Activated CD8-positive, alpha-beta memory T cell treated with anti-CD3 and anti-CD28 coated beads for 4 hours (primary cell): ENCODE measurements at places on chromosomes 12 and 14.

GRCh38 chr14:39491134-39491571 lies 58.9 kb upstream of the FBXO33 start:
- no peak for DNase-seq

DNA sequence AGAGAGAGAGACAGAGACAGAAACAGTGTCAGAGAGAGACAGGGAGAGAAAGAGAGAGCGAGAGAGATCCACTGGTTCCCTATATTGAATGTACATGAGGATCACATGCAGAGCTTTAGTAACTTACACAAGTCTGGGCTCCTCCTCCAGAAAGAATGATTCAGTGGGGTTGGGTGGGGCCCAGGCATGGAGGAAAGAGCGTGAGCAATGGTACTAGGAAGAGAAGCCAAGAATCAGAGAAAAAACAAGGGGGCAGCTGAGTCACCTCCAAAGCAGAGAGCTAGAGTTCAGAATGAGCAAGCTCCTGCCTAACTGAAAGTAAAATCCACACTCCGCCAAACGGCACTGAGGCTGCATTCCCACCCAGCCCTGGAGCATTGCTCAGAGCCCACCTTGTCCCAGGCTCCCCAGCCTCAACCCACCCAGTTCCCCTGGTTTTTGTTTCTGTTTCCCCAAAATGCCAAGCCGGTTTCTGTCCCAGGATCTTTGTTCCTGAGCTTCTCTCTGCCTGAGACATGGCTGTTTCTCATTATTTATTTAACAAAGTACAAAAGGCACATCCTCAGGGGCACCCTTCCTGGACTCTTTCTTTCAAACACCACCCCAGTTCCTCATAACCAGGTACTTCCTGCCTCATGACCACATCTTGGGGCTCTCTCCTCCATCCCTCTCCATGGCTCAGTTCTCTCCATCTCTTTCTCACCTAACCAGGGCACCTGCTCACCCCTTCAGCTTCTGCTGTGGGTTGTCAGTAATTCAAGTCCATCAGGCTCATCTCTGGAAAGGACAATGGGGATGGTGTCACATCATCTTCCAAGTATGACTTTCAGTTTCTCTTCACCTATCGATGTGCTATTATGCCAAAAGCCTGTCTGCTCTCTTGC lies 670.3 kb upstream of the TBX3 start:
- no peak for DNase-seq

DNA sequence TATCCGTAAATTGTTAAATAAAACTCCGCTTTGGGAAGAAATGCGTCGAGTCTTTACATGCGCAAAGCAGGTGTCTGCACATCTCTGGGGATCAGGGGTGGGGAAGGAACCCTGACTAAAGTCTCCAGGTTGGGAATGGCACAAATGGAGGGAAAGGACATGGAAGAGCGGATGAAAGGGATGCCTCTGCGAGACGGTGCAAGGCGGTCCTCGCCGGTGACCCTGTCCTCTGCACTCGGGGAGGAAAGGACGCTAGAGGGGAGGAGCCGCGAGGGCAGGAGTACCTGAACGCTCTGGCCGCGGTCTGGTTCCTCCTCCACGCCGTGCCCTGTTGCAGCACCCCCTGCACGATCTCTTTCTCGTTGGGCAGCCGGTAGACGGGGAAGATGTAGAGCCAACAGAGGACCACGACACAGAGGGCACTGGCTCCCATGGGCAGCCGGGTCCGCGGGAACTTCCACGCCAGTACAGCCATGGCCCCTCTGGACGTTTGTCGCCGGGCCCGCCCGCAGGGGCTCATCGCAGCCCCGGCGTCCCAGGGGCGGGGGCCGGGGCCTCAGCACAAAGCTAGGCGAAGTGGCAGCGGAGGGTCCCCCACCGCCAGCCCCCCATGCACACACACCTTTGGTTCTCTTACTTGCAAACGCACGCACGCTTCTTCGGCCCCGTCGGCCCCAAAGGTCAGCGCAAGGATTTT lies 646 bp downstream of the ST8SIA1 start:
- no peak for DNase-seq

GRCh38 chr12:53761306-53761705 lies 9.5 kb upstream of the CISTR start:
- DNase-seq: no peak

DNA sequence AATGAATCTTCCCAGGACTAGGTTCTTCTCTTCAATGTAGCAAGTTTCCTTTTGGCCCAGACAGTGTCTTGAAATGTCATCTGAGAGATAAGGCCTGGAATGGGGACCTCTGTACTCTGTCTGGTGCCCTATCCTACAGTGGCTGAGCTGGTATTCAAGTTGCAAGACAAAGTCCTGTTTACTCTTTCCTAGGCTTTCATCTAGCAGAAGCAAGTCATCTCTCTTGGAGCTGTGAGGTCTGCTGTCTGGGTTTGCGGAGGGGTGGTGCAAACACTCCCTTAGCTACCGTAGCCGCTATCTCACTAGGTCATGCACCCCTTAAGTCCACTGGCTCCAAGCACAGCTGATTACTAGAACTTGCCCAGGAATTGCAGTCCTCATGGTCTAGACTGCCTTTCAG lies 149.7 kb upstream of the SLC16A7 start:
- no peak for DNase-seq

DNA sequence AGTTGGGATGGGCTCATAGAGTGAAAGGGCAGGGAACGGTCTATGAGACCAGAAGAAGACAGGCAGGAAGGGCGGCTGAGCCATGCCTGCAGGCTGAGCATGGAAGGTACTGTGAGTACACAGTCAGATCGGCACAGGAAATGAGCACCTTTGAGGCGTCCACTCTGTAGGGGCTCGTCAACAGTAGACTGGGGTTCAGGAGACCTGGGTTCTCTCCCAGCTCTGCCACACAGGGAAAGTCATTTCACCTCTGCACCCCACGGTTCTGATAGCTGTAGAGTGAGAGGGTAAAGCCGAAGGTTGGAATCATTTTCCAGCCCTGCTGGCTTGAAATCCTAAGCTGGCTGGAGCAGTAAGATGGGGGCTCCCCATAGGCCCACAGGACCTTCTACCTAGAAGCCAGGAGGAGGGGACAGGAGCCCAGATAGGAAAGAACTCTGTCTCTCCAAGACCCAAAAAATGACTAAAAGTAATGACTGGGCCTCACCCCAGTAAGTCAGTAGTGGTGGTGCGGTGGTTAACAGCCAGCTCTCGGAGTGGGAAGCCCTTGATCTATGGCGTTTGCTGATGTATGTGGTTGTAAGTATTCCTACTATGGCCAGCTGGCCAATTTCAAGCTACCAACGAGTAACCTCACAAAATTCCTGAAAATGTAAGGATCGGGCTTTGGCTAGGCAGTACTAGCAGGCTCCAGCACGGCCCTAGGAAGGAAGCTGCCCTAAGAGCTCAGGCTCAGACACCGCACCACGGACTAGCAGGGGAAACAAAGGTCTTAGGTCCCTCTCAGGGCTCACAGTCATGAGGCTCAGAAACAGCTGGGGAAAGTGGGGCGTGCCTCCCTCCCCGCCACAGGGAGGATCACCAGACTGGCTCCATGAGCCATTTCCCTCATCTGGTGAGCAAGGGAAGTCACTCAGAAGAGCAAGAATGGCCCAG lies 10.3 kb upstream of the CD27 start:
- DNase-seq: no peak

DNA sequence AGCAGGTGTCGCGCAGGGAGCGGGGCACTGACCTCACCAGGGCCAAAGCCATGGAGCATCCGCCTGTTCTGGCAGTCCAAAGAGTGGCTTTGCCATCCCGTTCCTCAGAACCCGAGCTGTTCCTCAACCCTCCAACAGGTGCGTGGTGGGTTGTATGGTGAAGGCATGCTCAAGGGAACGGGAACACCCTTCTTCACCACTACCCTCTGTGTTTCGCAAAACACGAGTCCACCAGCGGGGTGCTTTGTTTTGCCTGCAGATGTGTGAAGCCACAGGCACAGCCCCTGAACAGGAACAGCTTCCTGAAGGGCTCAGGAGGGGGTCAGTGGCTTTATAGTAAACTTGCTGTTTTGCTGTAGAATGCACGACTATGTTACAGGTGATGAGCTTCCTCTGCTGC lies 52.7 kb downstream of the SMOC1 start:
- no peak for DNase-seq

DNA sequence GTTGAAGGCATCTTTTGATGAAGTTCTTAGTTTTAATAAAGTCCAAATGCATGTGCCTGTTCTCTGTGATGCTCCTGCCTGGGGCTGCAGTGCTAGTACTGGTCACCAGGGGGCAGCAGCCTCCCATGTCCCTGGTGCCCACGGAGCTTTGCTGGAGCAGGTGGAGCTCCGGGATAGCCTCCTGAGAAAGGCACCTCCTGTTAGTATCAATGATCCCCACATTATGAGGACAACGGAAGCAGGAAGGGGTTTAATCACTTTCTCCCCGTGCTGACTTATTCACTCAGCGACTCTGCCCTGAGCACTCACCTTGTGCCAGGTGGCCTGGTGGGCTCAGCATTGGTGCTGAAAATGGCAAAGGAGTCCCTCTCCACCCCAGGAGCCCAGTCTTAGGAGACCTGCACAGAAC lies 123.0 kb upstream of the PZP start:
- peak; percentile 51 for DNase-seq

- DNase-seq: peak; percentile 70
Measured at GRCh38 chr14:77033622-77034589, 5.4 kb upstream of the IRF2BPL start.

DNA sequence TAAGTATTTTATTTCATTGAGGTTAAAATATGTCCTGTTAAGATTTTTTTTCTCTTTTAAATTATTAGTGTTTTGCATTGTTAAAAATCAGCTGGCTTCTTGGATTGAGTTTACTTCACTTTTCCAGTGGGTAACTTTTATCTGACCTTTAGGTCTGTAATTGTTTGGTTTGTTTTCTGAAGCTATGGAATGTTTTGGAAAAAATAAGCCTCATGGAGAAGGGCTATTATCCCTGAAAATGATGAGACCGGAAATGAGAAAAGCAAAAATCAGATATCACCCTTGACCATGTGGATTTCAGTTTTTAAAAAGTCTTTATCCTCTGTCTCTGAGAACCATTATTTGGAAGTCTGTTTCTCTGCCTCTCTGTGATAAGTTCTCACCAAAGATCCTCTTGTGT lies 180.9 kb downstream of the RAD51B start:
- no peak for DNase-seq

DNA sequence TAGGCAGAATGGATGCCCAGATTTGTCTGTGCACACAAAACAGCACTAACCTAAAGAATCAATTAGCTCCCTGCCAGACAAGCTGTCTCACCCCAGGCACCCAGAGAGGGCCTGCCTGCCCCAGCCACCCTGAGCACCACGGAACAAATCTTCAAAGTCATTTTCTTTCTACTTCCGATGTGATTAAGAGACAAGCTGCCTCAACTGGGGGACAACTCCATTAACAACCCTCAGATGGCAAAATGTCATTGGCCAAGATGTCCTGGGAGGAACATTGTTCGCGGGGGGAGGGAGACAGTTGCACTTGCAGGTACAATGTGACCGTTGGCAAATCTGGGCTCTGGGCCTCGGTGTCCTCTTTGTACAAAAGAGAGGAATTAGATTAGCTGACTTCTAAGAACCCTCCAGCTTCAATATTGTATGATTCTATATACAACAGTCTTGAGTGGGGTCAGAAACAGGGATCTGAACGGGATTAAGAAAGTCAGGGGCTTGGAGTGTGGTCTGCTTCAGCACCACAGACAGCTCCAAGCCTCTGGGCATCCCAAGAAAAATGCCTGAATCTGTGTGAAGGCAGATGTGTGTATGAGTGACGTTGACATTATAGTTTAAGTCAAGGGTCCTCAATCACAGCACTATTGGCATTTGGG lies 42.8 kb upstream of the CMKLR1 start:
- no peak for DNase-seq

DNA sequence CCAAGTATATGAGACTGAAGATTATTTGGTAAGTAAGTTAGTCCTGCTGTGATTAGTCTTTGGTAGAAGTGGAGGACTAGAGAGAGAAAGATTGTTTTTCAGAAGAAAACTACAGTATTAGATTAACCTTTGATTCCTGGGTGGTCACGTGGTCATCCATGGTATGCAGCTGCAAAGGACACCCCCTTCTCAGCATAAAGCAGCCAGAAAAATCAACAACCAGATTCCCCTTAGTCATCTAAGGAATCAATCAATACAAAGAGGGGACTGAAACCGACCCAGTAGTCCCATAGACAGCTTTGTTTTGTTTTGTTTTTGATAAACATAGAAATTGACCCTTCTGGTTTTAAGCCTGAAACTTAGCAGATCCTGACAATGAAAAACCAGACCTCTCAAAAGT lies 30.3 kb upstream of the MDGA2 start:
- DNase-seq: no peak

DNA sequence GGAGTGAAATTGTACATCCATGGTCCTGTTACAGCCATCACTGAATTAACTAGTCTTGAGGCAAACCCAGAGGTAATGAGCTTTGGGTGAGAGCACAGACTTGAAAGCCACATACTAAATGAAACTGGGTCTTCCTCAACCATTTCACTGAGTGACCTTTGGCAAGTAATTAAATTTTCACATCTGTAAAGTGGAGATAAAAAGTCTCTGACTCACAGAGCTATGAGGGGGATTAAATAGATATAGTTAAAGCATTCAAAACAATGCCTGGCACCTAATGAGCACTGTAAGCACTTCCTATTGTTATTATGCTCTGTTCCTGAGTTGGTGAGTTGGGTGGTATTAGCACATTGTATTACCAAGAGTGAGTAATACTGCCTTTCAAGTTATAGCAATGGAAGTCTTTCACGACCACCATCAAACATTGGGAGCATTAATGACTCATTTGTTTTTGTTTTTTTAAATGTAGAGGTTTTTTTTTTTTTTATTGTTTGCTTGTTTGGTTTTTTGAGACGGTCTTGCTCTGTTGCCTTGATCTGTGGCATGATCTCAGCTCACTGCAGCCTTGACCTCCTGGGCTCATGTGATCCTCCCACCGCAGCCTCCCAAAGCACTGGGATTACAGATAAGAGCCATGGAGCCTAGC lies 12.5 kb upstream of the STRN3 start:
- DNase-seq: no peak

- DNase-seq: no peak
Measured at GRCh38 chr12:105744371-105745058, 394.2 kb downstream of the NUAK1 start.

DNA sequence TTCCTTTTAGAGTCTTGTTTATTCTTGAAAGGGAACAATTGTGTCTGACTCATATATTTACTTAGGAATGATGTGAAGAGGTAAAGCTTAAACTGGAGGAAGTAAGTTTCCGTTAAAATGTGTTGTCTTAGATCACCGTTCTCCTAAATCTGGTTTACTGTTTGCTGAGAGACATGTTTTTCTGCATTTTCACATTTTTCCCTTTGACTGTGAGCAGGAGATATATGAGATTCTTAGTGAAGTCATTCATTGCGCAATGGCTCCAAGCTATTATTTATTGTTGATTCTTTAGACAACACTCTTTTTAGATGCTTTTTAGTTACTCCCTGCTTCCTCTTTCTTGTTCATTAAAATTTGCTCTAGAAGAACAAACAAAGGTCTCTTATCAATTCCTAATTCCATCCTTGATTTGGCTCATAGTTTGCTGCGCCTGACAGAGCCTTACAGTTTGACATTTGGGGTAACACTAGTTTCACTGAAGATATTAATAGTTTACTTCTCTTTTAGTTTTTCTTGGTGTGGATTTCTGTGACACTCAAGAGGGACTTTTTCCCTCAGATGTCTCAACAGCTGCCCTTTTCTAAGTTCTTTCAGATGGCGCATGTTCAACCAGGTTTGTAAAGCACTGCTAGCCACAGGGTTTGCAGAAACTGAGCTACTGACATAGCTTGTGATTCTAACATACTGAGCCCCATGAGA lies 11.4 kb downstream of the CLECL1 start:
- no peak for DNase-seq
